Stimulated activated CD4-positive, alpha-beta T cell treated with anti-CD3 and anti-CD28 coated beads, Interleukin-4, amount 100 ng/mL, for 48 hours (primary cell): ENCODE measurements at places on chromosomes 2 and 18.

GRCh38 chr2:216915557-216916150 lies 55.8 kb upstream of the TNP1 start:
- DNase-seq: no peak

GRCh38 chr2:135050132-135050531 lies 2.0 kb upstream of the RAB3GAP1 start:
- no peak for DNase-seq

- no peak for DNase-seq
Observed at GRCh38 chr18:44343570-44343969, 337.1 kb upstream of the SETBP1 start.

DNA sequence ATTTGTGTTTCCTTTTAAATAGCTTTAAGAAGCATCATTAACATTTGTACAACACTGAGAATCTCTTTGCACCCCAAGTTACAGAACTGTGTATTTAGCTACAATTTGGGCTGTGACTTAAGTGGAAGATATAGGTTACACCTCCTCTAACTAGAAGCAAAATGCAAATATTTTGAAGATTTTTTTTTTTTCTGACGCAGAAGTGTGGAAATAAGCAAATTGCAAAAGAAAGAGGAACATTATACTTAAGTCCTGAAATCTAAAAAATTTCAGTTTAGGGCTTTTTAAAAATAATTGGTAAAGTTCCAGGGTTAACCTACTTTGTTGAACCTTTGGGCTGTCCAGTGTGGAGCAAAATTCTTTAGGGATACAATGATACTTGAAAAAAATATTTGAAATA lies 41.4 kb upstream of the RBMS1 start:
- DNase-seq: no peak

DNA sequence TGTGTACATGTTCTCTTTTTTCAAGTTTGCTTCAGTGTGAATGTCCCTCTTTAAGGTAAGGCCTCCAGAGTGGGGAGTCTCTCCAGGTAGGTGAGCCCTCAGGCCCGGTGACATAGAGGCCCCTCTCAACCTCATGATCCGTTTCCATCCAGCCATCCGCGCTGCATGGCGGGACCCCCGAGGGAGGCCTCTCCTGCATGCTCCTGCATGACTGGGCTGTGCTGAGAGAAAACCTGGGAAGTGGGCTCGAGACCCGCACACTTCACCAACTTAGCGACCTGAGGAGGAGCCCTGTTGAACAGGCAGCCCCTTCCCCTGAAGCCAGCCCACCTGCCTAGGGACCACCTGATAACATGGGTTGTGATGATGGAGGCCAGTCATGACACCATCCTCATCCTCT lies 131.3 kb upstream of the EPAS1 start:
- DNase-seq: no peak
